Aortic smooth muscle cell (primary cell): ENCODE measurements at places on chromosomes 1 and 21. TPM values are rescaled to one million over a fixed set of nuclear protein-coding genes. Genes with fewer than 3 reads are reported as not detected.

LRRC3 gene
- total RNA-seq: 0.13 and 0.25 TPM in 2 replicates

CLDN17 gene
- not detected in 2 replicates for total RNA-seq

WNT3A gene
- total RNA-seq: not detected in 2 replicates

IFFO2 gene
- 10.2 and 11.3 TPM in 2 replicates for total RNA-seq

CHIA gene
- not detected in 2 replicates for total RNA-seq

KRTAP11-1 gene
- not detected in 2 replicates for total RNA-seq
